Nephron progenitor cell (in vitro differentiated cells): ENCODE measurements at places on chromosomes 12 and 14.

GRCh38 chr12:97425380-97425779, 37.2 kb upstream of the RMST start:
- no peak for DNase-seq

DNA sequence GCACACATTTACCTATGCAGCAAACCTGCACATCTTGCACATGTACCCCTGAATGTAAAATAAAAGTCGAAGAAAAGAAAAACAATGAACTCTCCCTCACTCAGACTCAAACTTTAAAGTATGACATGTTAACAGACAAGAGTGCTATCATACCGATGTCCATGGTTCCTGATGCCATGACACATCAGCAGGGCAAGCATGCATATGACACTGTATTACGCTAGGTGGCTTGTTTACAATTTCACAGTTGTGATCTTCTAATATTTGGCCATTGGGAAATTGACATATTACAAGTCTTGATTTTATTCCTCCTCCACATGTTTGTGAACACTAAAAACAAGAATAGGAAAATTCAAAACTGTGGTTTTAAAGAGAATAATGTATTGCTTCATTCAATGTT, 126.6 kb downstream of the ADAMTS20 start:
- no peak for DNase-seq

DNA sequence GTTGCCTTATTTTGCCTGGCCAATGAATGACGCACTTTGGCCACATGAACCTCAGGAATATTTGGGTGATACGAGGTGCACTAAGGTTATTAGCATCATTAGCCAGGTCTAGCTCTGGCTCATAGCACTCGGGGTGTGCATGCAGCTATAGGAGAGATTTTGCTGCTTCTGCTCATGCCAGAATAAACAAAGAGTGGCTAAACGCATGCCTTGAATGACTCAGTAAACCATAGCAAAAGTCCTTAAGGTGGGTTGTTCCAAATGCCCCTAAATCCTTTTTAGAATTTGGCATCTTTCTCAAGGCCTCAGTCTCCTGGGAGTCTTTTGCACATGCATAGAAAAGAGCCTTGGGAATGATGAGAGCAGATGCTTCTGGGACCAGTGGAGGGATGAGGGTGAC, 343.7 kb upstream of the FKBP4 start:
- no peak for DNase-seq

DNA sequence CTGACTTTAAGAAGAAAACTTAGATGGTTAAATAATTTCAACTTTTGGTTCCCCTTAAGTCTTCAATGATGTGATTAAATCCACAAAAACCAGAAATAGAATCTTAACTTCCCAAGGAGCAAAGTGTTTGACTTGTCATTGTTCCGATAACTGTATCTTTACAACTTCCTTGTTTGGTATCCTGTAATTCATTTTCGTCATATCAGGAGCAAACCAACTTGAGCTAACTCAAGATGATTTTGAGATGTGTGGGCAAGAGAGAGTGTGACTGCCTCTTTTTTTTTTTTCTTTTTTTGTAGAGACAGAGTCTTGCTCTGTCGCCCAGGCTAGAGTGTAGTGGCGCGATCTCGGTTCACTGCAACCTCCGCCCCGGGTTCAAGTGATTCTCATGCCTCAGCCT, 25.3 kb downstream of the DRAM1 start:
- no peak for DNase-seq

DNA sequence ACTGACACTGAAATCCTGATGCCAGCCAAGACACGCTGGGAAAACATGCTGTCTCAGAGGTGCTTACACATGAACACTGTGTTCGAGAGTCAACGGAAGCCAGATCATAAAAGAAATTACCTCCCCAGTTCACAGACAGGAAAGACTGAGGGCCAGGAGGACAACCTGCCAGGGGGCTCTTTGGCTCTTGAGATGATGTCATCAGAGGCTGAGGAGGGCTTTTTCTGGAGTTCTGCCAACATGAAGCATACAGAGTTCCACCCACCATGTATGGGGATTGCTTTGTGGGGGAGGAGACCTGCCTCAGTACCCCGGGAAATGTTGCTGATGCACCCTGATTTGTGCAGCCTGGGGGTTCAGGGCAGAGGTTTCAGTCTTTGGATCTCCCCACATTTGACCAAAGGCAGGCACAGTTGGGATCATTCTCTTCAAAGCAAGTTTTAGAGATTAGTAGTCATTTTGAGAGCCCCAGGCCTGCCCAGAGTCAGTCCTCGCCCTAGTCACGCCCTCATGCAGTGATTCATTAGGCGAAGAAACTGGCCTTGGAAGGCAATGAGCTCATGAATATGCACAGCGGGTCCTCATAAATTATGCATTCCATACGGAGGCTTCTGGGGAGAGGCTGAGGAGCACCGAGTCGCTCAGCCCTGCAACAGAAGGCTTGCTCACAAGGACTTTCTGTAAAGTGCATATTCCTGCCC, 34.9 kb upstream of the EML1 start:
- no peak for DNase-seq
